ENCODE measurements at places on chromosomes 12 and 14.

GRCh38 chr12:64036414-64036813 is 185.7 kb downstream of the KICS2 start:
- DNase-seq: no peak

DNA sequence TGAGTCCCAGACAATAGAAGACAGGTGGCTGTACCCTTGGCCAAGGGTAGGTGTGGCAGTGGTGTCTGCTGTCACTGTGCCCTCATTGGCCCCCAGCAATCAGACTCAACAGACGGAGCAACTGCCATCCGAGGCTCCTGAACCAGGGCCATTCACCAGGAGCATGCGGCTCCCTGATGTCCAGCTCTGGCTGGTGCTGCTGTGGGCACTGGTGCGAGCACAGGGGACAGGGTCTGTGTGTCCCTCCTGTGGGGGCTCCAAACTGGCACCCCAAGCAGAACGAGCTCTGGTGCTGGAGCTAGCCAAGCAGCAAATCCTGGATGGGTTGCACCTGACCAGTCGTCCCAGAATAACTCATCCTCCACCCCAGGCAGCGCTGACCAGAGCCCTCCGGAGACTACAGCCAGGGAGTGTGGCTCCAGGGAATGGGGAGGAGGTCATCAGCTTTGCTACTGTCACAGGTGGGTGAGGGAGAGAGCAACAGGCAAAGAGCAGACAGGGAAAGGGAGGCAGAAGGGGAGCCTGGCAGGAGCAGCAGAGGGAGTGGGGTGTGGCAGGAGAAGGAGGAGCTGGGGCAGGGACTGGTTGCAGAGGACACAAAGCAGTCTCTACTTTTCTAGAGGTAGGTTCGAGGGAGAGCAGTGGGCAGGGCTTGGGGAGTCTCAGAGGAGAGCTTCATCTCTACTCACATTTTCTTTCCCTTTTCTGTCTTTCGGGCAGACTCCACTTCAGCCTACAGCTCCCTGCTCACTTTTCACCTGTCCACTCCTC is 452 bp downstream of the INHBE start:
- no peak for DNase-seq

GRCh38 chr14:100604709-100605108 is 17.5 kb upstream of the BEGAIN start:
- DNase-seq: no peak

- DNase-seq: no peak
Measured at GRCh38 chr12:66044731-66045130, 85.8 kb downstream of the LLPH start.

DNA sequence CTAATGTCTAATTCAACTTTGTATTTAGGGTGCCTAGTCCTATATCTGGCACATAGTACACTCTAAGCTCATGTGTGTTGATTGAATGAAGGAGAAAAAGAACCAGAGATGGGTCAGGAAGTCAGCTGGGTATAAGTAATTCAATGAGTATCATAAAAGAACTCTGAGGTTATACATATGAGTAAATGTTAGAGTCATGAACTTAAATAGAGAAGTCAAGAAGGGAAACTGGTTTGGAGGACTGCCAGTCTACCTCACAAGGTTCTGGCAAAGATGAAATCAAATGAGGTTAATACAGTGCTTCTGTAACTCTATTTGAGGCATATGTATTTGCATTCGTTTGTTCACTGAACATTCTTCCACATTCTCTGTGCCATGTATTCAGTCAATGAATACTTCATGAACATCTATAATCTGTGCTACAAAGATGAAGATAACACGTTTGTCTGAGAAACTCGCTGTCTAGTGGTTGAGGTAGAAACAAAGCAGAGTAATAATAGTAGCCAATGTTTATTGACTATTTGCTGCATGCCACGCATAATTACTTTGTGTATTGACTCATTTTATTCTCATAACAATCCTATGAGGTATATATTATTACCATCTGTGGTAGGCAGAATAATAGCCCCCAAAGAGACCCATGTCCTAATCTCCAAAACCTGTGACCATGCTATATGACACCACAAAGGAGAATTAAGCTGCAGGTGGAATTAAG is 88.9 kb downstream of the PTGER2 start:
- DNase-seq: no peak

- DNase-seq: peak; percentile 48
Measured at GRCh38 chr14:102568115-102568614, 24.3 kb upstream of the RCOR1 start.

- peak; percentile 30 for DNase-seq
Measured at GRCh38 chr14:106511006-106511799, 984.8 kb downstream of the TMEM121 start.

DNA sequence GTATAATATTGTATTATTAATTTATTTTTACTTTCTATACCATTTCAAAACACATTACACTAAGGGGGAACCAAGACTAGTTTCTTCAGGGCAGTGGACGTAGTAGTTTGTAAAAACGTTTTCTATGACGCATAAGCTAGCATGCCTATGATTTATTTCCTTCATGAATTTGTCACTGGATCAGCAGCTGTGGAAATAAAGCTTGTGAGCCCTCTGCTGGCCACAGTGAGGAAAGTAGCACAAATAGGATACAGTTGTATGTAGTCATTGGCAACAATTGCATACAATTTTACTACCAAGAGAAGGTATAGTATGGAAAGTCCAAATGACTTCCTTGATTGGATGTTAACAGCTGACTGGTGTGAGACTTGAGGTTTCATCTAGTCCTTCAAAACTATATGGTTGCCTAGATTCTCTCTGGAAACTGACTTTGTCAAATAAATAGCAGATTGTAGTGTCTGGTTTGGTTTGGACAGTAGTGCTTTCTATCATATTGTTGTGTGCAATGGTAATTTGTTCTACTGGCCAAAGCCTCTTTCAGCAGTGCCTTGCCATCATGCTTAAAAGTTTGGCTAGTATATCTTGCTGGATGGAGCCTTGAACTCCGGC is 24.3 kb upstream of the PLEKHD1 start:
- peak; percentile 52 for DNase-seq

DNA sequence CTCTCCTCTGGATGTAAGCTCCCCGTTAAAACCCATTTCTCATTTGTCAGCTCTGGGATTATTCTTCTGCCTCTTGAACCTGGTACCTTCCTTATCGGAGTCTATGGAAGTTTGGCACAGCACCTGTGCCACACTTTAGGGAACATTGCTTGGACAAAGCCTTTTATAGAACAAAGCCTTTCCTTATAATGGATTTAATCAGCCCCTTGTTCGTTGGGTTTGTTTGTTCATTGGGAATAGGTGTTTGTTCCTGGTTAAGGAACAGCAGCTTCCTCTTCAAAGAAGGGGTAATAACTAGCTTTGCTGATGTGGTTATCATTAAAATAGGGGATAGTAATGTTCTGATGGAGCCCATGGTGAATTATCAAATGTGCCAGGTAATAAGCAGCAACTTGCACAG is 70.4 kb downstream of the NRXN3 start:
- DNase-seq: no peak

DNA sequence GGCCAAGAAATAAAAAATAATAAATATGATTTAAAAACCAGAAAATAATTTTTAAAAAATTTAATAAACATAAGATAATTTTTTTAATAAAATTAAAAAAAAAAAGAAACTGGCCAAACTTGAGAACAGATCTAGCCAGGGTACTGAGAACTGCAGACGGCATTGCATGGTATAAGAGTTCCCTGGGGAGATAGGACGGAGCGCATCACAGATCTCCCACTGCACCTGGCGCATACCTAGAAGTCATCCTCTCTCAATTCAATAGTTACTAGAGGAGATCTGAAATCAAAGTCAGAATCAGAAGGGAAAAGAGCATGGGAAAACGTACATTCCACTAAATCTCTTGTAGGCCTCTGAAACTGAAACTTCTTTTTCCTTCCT is 58.9 kb upstream of the BCL2L14 start:
- no peak for DNase-seq

DNA sequence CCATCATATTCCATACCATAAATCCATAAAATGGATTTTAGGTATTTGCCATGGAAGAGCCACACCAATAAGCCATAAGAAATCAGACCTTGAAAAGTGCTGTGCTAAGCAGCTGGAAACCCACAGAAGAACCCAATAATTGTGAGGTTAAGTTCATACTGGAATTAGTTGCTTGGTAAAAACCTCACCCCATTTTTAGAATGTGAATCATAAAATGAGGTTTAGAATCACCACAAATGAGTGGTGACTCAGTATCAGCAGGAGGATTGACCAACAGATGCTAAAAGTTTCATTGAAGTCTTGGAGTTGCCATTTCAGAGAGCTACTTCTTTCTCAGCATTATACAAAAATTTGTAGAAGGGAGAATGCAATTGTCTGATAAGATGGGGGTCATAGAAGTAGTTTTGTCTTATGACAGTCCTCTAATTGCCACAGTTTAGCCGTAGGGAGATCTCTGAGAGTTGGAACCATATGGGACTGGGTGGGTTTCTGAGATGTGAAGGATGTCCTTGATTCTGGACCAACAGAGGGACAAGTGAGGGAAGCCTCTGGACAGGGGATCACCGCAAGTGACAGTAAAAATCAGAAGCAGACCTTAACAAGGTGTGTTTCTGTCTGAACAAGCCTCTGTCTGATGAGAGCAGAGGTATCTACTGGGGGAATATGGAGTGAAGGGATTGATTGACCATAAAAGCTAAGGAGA is 1.4 kb upstream of the STON2 start:
- no peak for DNase-seq

GRCh38 chr14:39446131-39446744 is 14.0 kb upstream of the FBXO33 start:
- no peak for DNase-seq

DNA sequence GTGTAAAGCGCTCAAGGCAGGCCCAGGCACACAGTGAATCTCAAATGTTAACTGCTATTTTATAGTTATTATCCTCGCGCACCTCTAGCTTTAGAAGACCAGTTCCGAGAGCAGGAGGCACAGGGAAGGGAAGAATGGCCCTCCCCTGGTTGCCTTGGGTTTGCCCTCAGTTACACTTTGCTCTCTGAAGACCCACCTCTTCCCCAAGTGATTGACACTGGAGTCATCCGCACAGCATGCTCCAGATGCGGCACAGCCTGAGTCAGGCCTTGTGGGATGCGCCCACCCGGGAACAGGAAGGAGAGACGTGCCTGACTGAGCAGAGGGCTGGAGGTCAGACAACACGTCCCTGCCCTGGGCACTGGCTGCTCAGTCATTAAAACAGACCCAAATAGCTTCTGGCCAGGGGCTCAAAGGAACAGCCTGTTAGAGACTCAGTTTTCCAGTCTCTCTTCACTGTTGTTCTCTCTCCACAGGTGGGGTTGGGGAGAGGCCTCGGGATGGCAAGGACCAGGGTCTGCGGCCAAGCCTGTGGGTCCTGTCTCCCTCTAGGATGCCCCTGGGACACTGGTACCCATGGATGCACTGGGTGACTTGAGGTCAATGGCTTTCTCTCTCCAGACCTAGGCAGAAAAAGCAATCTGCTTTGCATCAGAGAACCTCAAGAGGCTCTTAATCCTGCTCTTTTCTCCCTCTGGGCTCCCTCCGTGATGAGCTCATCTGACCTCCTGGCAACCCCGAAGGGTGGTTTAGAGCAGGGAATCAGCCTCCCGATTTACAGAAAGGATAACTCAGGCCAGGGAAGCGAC is 13.6 kb upstream of the MLXIP start:
- no peak for DNase-seq

- peak; percentile 64 for DNase-seq
Measured at GRCh38 chr14:90060312-90060964, 1.4 kb upstream of the KCNK13 start.

GRCh38 chr14:94680862-94681288 is 68.7 kb downstream of the SERPINA3 start:
- DNase-seq: no peak

DNA sequence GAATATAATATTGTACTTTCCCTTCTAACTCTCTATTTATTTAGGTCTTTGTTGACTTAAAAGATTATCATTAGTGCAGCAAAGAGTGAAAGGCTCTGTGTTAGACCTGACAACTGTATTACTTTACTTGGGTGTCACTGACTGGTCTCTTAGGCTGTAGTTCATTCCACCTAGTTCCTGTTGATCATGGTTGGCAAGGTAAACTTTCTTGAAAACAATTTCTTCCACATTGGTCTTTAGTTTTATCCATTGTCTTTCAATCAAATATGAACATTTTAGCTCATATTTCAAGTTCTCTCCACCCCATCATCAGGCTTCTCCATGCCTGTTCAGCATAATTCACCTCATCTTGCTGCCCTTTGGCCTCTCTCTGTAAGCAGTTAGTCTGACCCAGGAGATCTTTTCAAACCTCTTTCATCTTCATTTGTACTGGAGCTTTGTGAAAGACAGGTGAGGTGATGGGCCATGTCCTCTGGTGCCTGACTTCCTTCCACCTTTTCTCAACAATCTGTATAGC is 32.1 kb upstream of the PPM1H start:
- no peak for DNase-seq

GRCh38 chr12:76757694-76758093 is 6.2 kb upstream of the ZDHHC17 start:
- no peak for DNase-seq

- DNase-seq: no peak
Measured at GRCh38 chr14:100750762-100751699, 24.3 kb downstream of the DLK1 start.

GRCh38 chr12:90870971-90871725 is 83.8 kb downstream of the CCER1 start:
- DNase-seq: no peak

DNA sequence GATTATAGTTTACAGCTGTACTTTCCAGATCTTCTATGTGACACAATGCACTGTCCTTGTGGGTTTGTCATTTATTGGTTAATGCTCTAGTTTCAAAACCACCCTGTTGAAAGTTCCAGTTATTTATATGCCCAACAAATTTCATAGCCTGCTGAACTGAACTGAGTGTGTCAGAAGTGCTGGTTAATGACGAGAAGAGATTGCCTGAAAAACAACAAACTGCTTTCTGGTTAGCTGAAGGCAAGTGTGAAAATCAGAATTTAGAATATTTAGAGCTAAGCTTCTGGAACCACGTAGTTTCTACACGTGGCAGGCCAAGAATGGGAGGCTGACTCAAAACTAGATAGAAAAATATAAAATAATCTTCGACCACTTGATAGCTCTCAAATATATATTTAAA is 19.1 kb upstream of the RIN3 start:
- DNase-seq: no peak

DNA sequence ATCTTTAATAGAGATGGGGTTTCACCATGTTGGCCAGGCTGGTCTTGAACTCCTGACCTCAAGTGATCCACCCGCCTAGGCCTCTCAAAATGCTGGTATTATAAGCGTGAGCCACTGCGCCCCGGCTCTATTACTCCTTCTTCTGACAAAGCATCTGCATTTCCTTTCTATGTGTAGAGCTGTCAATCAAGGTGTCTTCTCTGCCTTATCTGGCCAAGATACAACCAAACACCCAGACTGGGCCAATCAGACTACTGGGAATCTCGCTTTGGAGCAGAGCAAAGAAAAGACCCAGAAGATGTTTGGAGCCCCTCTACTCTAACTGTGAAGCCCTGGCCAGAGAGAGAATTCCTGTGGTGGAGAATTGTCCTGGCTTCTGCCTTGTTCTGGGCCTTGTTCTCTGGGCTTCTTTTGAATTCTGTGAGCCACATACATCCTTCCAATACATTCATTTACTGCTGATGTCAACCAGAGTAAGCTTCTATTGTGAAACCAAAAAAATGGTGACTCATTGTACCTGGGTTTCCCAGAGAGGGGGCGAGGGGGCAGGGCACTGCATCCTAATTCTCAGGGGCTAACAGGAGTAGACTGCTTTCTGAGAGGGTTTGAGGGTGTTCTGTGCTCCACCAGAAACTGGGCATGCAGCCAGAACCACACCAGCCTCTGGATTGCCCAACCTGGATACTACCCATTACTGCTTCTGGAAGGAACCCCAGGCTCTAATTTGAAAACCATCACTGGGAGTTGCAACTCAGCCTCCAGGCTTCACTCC is 18.8 kb upstream of the FLVCR2 start:
- DNase-seq: peak; percentile 70
